Left ventricle myocardium inferior (tissue), 1 donor: ENCODE measurements at places on chromosomes 5 and 9. TPM values are rescaled to one million over a fixed set of nuclear protein-coding genes. Genes with fewer than 3 reads are reported as not detected.

GRCh38 chr5:124462751-124463150 lies 283.7 kb downstream of the ZNF608 start:
- no peak for DNase-seq

DNA sequence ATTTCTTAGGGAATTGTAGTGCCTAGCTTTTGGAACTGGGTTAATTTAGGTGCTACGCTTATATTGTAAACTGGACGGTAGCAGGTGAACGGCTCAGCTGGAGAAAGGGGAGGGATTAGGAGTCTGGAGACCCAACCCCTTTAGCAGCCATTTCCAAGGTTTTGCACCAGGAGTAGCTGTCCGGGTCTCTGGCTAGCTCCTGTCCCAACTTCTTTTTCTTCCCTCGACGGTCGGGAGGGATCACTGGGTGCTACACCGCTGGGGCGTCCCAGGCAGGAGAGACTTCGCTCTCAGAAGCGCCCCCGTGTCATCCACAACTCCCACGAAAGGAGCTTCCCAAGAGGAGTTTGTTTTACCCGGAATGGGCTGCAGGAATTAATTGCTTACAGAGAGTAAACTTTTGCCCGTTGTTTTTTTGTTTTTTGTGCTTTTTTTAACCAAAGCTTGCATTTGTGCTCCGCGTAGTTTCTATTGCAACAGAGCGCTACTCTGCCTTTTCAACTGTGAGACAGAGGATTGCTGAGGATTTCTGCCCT lies 1640.9 kb upstream of the C9orf72 start:
- no peak for DNase-seq

RANBP17 gene
- total RNA-seq: 6.5 TPM

ZMAT2 gene
- 35.5 TPM for total RNA-seq
